Adrenal gland (tissue), 19 donors: ENCODE measurements at places on chromosomes 12 and 14.
A peak's percentile ranks its signal among the peaks of the same experiment; 100 is the strongest.

GRCh38 chr12:20757-21156 lies 45.8 kb upstream of the IQSEC3 start:
- no peak for DNase-seq

- DNase-seq, result no peak
Observed at GRCh38 chr12:131755305-131756113, 44.6 kb downstream of the SFSWAP start.

GRCh38 chr12:42364692-42365091 lies 38.7 kb downstream of the PPHLN1 start:
- DNase-seq, result no peak

DNA sequence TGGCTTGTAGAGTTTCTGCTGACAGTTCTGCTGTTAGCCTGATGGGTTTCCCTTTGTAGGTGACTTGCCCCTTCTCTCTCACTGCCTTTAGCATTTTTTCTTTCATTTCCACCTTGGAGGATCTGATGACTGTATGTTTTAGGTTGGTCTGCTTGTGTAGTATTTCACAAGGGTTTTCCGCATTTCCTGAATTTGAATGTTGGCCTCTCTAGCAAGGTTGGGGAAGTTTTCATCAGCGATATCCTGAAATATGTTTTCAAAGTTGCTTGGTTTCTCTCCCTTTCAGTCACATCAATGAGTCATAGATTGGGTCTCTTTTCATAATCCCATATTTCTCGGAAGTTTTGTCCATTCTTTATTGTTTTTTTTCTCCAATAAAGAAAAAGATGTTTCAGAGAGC lies 11.4 kb downstream of the NOPCHAP1 start:
- DNase-seq, result no peak

DNA sequence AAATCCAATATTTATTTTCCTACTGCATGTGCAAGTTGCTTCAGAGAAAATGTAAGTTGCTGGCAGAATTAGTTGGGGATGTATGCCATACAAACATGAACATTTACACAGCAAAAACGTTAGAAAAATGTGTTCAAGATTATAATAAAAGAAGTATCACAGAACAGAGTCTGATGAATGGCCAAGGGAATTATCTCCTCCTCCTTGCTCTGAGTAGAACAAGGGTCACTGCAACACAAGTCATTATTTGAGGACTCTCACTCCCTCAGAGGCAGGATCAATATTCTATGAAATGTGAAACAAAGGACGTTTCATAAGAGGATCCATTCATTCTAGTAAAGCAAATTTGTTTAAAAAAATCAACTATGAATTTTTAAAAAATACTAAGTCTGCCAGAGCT lies 177.8 kb downstream of the PRKD1 start:
- no peak for DNase-seq

DNA sequence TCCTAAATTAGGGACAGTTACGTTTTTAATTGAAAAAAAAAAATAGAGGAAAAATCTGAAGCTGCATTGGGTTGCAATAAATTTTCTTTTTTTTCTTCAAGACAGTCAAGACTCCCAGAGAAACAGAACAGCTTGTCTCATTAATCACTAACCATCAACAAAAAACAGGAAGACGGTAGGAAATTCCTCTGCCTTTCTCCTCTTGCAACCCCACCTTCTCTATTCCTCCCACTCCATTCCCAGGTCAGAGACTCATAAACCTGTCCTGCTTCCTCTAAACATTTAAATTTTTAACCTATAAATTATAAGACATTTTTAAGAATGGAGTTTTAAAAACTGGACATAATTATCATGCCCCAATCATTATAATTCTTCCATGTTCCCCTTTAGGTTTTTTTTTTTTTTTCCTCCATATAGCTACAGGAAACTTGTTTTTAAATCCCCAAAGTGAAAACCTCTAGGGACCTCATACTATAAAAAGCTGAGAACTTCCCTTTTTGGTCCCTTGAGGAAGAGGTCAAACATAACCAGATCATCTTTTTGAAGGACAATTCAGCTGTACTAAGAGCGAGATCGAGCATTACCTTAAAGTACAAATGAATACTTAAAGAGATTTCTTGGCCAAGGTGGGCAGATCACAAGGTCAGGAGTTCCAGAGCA lies 36.0 kb downstream of the CPM start:
- no peak for DNase-seq

DNA sequence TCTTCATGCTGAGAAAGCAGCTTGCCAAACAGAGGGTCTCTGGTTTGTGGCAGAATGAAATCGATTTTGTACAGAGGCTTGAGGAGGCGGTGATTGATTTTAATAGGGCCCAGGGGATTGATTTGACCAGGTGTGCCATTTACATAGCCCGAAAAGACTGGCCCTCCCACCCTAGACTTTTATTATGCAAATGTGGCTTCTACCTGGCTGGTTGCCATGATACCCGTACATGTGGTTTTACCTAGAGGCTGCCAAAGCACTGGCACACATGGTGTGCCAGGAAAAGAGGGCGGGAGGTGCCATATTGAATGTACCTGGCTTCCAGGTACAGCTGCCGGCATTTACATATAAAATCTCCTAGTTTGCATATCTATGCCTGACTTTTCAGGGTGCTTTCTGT lies 18.0 kb upstream of the GUCY2C start:
- no peak for DNase-seq

- no peak for DNase-seq
Observed at GRCh38 chr12:67148265-67148664, 120.9 kb upstream of the CAND1 start.

GRCh38 chr12:54352891-54353874 lies 11.1 kb downstream of the GPR84 start:
- no peak for DNase-seq

DNA sequence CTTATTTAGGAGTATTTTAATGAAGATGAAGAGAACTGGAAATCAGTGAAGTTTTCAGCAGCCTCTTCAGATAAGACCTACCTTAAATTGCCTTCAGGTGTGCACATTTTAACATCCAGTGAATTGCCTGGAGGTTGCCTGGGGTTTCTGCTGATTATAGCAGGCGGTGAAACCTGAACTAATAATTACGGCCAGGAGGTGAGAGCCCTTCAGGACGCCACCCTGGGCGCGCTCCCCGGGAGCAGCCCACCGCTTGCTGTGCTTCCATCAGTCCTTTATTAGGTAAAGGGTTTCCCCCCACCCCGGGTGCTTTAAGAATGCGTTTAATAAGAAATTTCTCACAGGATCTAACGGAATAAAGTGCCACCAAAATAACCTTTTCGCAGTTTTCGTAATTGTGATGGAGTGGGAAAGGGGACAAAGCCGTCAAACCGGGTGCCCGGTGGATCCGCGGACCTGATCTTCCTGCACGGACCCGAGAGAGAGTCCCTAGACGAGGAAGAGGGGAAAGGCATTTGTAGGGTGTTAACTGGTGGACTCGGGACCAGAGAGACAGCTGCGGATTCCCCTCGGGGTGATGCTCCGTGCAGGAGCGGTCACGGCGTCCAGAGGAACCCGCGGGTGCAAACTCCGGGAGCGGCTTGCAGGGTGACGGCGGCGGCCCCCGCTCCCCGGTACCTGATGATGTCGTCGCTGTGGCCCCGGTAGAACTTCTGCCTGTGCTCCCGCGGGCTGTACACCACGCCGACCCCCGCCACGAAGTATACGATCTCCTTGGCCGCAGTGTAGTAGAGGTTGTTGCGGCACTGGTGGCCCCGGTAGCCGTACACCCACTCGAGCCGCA lies 902 bp downstream of the EML5 start:
- DNase-seq, result peak; percentile 37

- peak; percentile 61 for DNase-seq
Observed at GRCh38 chr14:23910101-23910875, 43.3 kb upstream of the DHRS4 start.

DNA sequence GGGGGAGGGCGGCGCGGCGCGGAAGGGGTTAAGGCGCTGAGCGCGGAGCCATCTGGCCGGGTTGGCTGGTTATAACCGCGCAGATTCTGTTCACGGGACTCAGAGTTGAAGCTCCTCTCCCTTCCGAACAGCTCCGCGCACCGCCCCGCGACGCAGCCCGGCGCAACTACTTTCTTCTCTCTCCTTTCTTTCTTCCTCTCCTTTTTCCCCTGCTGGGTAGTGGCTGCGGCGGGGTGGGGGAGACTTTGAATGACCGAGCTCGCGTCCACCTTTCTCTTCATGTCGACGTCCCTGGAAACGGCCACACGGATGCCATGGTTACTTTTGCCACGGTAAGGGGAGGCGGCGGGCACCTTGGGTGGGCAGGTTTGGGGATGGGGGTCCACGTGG lies at the start of gene NTF3:
Gene NTF3 (plus strand): TSS at position 98 of the 390 bp plus-strand sequence. CDS start 217 bp downstream, at position 315.
- no peak for DNase-seq

DNA sequence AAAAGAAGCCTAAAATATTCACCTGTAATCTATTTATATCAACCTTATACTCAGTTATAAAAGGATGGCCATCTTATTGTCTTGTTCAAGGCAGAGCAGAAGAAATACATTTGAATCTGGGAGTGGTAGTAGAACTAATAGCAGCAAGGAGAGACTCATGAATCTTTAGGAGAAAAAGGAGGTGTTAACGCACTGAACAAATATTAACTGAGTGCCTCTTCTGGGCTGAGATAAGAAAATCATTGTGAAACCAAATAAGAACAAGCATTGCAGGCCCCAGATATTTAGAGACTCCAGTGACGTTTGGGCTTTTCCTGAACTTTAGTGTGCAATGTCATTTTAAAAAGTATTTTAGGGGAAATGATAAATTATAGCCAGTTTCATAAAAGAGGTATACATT lies 790.6 kb downstream of the DIO2 start:
- DNase-seq, result no peak

GRCh38 chr12:27958675-27959074 lies 13.9 kb downstream of the PTHLH start:
- no peak for DNase-seq

- DNase-seq, result no peak
Observed at GRCh38 chr12:27924350-27925135, 48.0 kb downstream of the PTHLH start.
